ENCODE measurements at places on chromosomes 5 and 9.

DNA sequence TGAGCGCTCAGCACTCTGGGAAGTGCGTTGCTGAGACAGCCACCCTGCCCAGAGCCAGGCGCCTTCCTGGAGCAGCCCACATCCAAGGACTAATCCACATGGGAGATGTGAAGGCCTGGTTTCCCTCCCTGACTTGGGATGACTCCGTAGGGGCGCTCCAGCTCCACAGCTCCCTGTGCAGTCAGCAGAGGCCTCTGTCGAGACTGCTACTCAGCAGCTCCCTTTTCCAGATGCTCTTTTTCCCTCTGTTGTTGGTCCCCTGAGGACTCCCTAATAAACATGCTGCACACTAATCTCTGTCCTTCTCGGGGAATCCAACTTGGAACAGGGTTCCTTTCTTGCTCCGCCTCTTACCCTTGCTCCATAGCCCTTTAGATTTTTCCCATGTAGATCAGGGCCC, 237.3 kb downstream of the ZSWIM6 start:
- DNase-seq = no peak

- DNase-seq = no peak
Measured at GRCh38 chr5:72459089-72459661, 48.0 kb downstream of the ZNF366 start.

DNA sequence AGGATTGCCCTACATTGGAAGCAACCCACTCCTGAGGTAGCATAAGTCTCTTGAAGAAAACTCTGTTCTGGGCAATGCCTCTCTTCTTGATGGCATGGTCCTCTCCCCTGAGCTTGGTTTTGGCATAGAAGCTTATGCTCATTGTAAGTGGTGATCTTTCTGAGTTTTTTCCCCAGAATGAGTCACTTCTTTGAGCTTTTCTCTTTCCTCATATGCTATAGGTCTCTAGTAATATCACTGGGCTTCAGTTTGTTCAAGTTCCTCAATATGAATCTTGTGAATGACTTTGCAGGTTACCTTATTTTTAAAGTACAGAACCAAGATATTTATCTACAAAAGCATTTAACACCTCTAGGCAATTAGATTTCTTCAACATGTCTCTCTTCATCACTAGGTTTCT, 76.5 kb upstream of the ATG10 start:
- no peak for DNase-seq

DNA sequence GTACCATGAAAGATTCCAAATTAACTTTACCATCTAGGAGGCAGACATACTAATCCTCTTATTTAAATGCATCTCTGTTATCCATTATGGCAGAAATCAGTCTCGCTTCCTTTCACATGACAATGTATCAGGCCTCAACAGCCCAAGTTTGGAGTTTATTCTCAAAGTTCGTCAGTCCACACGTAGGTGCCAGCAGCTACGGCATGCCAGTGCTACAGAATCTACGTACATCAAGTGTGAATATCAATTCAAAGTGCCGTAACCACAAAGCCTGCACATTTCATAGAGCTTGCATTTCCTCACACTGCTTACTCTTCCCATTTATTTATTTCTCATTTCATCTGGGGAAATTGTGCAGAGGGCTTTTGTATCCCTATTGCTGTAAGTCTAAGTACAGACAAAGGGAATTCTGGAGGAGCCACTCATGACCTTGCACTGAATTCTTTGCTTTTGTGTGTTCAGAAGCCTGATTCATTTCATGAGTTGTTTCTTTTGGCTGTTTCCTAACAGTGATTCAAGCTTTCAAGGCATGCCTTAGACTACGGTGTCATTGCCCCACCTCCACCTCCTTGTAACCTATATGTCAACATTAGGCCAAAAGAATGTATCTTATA, 10.0 kb downstream of the ENC1 start:
- no peak for DNase-seq

GRCh38 chr5:68033961-68034571, 181.5 kb upstream of the PIK3R1 start:
- DNase-seq = peak; percentile 73

DNA sequence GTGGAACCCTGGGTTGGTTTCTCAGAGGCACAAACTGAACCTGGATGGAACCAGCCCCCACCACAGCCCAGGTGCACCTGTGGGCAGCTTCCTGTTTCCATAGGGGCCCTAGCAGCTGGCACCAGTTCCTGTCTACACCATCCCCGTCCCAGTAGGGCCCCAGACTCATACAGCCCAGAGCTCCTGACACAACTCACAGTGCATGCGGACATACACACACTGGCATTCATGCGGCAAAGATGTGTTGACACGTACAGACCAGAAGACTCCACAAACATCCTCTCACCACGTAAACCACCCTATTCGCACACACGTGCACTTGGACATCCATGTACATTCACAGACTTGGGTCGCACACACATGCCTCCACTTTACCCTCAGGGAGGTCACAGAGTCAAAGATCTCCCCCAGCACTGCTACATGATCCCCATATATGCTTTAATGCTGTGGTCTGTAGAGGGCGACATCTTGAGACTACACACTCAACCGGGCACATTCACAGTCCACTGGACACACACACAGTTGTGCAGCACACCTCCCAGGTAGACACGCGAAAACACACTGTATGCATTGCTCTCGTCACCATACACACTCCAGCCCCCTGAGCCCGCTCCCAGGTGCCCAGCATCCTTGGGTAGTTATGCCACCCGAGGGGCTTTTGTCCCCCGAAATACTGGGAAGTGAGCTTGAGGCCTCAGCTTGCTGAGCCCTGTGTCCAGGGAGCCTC, 22.4 kb downstream of the CXXC5 start:
- DNase-seq = no peak

GRCh38 chr5:126976520-126977172, 53.7 kb downstream of the MARCHF3 start:
- no peak for DNase-seq

DNA sequence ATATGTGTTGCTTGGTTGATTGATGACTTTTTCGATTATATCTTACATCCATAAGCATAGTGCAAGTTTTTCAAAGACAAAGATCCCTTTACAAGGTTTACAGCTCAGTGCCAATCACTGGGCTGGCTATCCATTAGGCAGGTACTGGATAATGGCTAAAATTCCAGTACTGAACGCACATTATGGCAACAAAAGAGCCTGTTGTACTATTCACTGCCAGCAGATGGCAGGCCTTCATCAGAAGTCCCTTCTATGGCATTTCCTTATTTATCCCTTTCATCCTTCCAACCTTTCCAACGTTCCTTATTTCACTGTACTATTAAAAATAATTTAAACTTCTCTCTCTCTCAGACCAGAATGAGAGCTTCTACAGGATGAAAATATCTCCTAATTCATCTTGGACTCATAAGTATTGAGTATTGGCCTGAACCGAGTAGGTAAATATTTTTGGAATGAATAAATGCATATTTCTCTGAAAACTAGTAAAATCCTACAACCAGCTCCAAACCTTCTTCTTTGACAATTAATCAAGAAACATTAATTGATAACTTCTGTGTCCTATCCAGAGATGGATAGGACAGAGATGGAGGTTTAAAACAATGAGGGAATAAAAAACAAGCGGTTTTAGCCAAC, 6.7 kb upstream of the WNT8A start:
- DNase-seq = peak; percentile 83

- peak; percentile 82 for DNase-seq
Measured at GRCh38 chr5:136769900-136770684, 404.7 kb upstream of the TRPC7 start.

DNA sequence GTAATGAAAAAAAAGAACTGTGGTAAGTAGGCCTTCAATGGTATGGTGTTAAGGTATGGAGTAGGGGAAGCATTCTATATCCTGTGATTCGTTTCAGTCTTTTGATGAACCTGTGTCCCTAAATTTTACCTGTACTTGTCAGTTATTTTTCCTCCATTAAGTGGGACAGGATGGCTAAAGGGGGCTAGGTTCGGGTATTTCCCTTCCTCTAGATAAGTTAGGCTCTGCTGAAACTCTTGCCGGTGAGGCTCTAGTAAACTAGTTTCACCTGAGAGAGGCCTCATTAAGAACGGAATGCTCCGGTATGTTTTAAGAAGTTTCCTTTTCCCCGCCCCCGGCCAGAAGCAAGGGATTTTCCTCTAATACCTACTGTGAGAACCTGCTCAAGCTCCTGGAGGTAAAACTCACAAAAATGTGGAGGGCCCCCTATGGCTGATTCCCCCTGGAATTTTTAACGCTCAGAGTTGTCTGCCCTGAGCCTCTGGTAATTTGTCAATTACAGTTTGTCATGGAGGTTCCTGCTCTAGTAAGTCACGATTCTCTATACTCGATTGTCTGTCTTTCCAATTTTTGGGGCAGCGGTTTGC, 87.7 kb downstream of the MACIR start:
- DNase-seq = no peak

DNA sequence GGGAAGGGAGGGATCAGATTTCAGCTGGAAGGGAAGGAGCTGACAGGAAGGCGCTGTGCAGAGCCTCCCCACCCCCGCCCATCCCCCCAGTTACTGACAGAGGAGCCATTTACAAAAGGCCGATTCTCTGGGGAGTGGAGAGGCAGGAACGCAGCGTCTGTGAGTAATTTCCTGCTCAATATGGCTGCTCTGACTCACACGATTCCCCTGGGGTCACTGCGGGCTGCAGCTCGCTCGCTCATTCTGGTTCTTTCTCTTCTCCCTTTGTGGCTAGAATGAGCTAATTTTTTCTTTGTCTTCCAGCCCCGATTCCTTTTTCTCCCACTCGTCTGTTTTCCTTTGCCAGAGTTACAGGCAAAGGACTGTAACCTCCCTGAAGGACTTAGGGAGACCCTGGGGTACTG, 28.8 kb downstream of the PTPA start:
- peak; percentile 93 for DNase-seq

DNA sequence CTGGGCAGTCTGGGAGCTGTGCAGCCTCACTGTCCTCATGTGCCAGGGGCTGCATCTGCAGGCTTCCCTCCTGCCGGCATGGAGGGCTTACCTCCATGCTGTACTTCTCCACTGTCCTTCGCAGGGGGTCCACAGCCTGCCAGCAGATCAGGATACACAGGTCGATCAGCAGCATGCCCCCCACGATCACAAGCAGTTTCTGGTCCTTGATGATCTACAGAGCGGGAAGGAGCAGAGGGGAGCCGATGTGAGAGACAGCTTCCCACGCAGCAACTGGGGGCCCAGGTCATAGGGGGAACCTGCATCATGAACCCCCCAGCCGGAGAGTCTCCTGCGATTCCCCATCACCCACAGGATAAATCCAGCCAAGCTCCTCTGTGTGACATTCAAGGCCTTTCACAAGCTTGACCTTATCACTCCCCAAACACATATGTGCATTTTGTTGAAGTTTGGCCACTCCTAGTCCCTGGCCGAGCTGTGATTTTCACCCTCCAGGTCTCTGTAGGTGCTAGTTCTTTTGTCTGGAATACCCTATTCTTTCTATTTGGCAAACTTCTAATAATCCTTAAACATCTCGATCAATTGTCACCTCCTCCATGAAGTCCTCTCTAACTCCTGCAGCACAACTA, 107.3 kb upstream of the TBC1D2 start:
- DNase-seq = no peak

- DNase-seq = no peak
Measured at GRCh38 chr5:108765647-108766046, 17.9 kb downstream of the FER start.

DNA sequence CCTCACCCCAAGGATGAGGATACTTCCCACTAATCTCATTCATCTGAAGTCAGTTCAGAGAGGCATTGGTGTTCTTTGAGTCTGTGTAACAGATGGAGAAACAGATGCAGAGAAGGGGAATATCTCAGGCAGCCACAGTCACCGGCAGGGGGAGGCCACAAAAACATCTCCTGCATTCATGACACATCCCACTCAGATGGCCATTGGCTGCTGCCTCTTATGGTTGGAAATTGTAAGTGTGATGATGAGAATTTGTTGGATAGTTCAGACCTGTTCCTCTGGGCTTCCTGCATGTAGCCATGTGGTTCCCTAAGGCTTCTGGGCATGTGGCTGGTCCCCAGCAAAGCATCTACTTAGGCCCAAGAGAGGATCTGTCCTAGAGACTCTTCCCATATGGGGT, 45.9 kb upstream of the GABRP start:
- DNase-seq = no peak

GRCh38 chr9:116251366-116251765, 97.8 kb downstream of the PAPPA start:
- no peak for DNase-seq

- no peak for DNase-seq
Measured at GRCh38 chr9:76216161-76216649, 178.0 kb downstream of the RFK start.
